Activated CD4-positive, alpha-beta T cell treated with anti-CD3 and anti-CD28 coated beads for 24 hours (primary cell): ENCODE measurements at places on chromosomes 1 and 21.

GRCh38 chr1:181062836-181063428 lies 25.6 kb upstream of the IER5 start:
- no peak for DNase-seq

DNA sequence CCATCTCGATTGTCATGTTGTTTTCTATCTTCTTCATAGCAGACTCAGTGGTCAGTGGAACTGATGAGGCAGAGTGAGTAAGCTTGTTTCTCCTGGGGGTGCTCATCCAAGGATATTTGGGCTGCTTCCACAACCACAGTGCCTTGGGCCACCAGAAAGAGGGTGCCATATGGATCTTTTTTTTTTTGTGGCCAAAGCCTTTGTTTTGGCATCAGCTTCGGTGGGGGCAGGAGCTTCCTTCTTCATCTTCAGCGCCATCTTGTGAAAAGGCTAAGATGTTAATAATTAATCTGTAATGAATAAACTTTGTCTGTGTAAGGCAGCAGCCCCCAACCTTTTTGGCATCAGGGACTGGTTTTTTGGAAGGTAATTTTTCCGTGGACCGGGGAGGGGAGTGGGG lies 6.6 kb upstream of the PLPP3 start:
- no peak for DNase-seq

- DNase-seq = no peak
These were observed 85.2 kb upstream of the RUNX1 start for GRCh38 chr21:35134309-35134708.

DNA sequence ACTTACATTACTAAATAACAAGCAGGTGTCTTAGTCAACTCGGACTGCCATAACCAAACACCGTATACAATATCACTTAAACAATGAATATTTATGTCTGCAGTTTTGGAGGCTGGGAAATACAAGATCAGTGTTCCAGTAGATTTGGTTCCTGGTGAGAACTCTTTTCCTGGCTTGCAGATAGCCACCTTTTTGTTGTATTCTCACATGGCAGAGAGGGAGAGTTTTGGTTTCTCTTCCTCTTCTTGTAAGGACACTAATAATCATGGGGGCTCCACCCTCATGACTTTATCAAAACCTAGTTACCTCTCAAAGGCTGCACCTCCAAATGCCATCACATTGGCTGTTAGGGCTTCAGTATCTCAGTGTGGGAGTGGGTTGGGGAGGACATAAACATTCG lies 82.9 kb upstream of the CACYBP start:
- DNase-seq = no peak

DNA sequence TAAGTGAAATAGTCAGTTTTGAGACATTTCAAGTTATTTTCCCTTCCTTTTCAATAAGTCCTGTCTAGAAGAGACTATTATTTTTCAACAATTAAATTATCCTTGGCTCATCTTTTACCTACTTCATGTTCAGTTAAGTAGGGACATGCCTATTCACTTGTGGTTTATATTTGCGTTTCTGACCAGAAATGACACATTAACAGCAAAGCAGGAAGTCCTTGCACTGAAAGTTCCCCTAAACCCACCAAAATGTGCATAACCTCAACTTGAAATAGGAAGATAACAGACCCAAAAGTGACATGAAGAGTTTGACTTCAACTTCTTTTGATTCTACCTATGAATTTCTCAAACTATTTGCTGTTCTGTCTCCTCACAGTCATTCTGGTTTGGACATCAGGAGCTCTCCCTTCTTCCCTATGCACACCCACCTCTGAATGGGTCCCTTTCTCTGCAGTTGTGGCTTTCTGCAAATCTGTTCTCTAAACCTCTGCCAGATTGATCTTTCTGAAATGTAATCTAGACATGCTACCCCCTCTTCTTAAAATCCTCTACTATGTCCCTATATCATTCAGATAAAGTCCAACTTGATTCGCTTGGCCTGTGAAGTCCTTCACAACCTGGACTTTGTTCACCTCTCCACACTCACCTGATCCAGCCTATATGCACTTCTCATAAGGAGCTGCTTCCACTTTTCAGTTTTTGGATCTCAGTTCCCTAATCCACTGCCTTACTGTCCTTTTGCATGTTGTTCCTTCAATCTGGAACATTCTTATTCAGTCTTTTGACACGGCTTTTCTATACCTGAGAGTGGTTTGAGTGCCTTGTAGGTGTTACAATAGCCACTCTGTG lies 661.5 kb upstream of the ADGRL4 start:
- no peak for DNase-seq
